H1 (cell line): ENCODE measurements at places on chromosomes 7 and 10. TPM values are rescaled to one million over a fixed set of nuclear protein-coding genes. Genes with fewer than 3 reads are reported as not detected.

PLPP4 gene
- not detected in 2 replicates for total RNA-seq

MSS51 gene
- 1.7 and 1.9 TPM in 2 replicates for total RNA-seq

CNPY1 gene
- not detected in 2 replicates for total RNA-seq

- DNase-seq = no peak
Measured at GRCh38 chr7:102874166-102874829, 38.5 kb upstream of the LRRC17 start.

GRCh38 chr7:141551782-141552181 lies 572 bp downstream of the AGK start:
- DNase-seq = no peak

DNA sequence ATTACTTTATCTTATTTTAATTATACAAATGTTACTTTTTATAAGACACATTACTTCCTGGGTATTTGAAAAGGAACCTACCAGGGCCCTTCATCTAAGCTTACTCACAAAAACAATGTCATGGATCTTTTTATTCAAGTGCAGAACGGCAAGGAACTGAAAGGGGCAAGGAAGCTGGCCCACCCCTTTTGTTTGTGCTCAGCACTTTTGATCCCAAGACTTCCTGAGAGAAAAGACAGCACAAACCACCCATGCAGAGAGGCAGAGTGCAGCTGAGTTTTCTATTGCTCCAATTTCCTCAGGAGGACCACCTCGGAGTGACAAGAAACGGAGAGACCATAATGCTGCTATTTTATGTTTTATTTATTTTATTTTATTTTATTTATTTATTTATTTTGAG lies 232.0 kb upstream of the NRP1 start:
- no peak for DNase-seq

- DNase-seq = no peak
Measured at GRCh38 chr7:84939888-84940287, 247.0 kb downstream of the SEMA3D start.

GRCh38 chr7:122913608-122914007 lies 27.3 kb upstream of the CADPS2 start:
- DNase-seq = no peak

DNA sequence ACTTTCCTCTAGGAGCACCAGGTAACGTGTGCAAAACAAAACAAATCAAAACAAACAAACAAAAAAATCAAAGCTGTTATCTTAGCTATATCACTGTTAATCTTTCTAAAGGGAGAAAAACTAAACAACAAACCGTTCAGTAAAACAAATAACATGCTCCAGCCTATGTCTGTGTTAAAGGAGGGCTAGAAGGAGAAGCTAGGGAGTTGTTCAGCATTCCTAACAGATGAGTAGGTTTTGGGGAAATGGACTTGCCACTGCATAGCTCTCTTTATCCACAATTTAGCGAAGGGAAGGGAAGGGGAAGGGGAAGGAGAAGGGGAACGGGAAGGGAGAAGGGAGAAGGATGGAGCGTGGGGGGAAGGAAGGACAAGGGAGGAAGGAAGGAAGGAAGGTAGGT lies 134.2 kb upstream of the AKR1E2 start:
- no peak for DNase-seq

GRCh38 chr7:77837966-77838365 lies 39.4 kb downstream of the PHTF2 start:
- no peak for DNase-seq

DNA sequence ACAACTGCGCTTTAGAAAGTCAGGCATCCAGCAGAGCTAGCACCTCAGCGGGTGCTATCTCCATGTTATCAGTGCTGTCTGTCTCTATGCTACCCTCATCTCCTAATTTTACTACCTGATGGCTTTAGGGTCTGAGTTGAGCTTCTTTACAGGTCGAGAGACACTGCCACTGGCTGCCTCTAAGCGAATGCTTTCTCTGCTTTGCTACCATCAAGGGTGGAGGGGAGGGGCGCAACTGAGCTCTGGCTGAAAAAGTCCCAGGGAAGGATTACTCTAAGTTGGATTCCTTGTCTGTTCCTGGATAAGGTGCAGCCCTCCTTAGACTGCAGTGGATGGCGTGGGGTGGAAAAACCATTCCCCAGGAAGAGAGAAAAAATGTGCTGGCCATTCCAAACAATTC lies 105.7 kb downstream of the CDK14 start:
- no peak for DNase-seq

- DNase-seq = peak; percentile 6
Measured at GRCh38 chr10:6498771-6499170, 81.3 kb downstream of the PRKCQ start.

- DNase-seq = no peak
Measured at GRCh38 chr7:132436121-132436520, 140.1 kb downstream of the PLXNA4 start.

DNA sequence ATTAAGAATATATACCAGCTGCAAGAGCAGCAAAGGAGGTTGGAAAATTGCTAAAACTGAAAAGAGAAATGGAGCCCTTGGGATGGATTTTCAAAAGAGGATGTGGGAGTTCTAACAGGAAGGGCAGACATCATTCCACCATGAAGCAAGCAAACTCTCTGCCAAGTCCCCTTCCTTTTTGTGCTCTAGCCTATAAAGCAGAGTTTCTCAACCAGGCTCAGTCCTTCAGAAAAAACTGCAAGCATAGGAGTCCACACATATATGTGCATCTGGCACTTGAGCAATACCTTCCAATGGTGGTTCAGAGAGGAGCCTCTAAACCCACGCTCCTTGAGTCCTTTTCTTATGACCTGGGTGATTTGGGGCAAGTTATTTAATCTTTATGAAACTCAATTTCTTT lies 98.6 kb upstream of the MKX start:
- no peak for DNase-seq

DNA sequence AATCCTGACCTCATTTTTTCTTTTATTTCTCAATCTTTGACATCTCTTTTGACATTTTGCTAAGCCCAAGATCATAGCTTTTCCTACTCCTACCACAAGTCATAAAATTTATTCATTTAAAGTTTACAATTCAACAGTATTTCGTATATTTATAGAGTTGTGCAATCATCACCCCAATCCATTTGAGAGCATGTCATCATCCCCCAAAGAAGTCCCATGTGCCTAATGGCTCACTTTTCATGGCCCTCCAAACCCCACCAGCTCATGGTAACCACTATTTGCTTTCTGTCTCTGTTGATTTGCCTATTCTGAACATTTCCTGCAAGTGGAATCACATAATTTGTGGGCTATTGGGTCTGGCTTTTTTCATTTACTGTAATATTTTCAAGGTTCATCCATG lies 52.5 kb upstream of the GLI3 start:
- DNase-seq = no peak

GRCh38 chr10:69344591-69345252 lies 66.4 kb downstream of the HK1 start:
- no peak for DNase-seq

- DNase-seq = no peak
Measured at GRCh38 chr10:71766717-71767419, 6.5 kb downstream of the VSIR start.
